Right cardiac atrium (tissue), 5 donors: ENCODE measurements at places on chromosomes 7 and 10. TPM values are rescaled to one million over a fixed set of nuclear protein-coding genes. Genes with fewer than 3 reads are reported as not detected.

Gene EBLN1
- total RNA-seq, result not detected

Gene CACNB2
- total RNA-seq, result 41.0 TPM

Gene AGR3
- not detected for total RNA-seq

Gene SOSTDC1
- 4.3 TPM for total RNA-seq

Gene PON3
- 1.1 TPM for total RNA-seq

Gene PILRA
- total RNA-seq, result 4.9 TPM

Gene SEC31B
- total RNA-seq, result 8.5 TPM

Gene CRYGN
- not detected for total RNA-seq

Gene ZNF804B
- 0.14 TPM for total RNA-seq

Gene AFAP1L2
- 5.5 TPM for total RNA-seq

Gene SLC29A4
- 3.2 TPM for total RNA-seq

Gene UNCX
- total RNA-seq, result not detected

Gene CYP26C1
- 0.09 TPM for total RNA-seq

Gene AOAH
- 4.8 TPM for total RNA-seq

Gene MYO1G
- total RNA-seq, result 2.3 TPM

Gene CALML5
- not detected for total RNA-seq

Gene RET
- 0.26 TPM for total RNA-seq

Gene PRDX3
- 163 TPM for total RNA-seq

Gene HYAL4
- 0.42 TPM for total RNA-seq

Gene CTBP2
- 37.6 TPM for total RNA-seq

Gene LAMB1
- total RNA-seq, result 44.6 TPM

Gene VSTM4
- 22.8 TPM for total RNA-seq

Gene POLR2J3
- 17.3 TPM for total RNA-seq

Gene FAM13C
- 3.2 TPM for total RNA-seq

Gene GNGT1
- total RNA-seq, result not detected

Gene ACADSB
- total RNA-seq, result 70.4 TPM

Gene KCNIP2
- 555 TPM for total RNA-seq

Gene EEF1AKMT2
- 10.6 TPM for total RNA-seq
